Activated CD8-positive, alpha-beta memory T cell treated with anti-CD3 and anti-CD28 coated beads for 1 hour (primary cell): ENCODE measurements at places on chromosomes 1 and 21.

- DNase-seq = no peak
Measured at GRCh38 chr1:187032316-187032981, 203.7 kb downstream of the PLA2G4A start.

DNA sequence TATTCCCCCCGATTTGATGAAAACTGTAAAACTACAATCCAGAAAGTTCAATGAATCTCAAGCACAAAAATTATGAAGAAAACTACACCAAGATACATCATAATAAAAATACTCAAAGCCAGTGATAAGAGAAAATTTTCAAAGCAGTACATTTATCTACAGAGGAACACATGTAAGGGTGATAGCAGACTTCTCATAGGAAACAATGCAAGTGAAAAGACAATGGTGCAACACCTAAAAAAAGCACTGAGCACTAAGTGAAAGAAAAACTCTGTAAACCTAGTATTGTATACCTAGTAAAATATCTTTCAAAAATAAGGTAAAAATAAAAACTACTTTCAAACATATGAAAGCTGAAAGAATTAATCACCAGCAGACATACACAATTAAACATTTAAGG lies 76.1 kb upstream of the IRF2BP2 start:
- no peak for DNase-seq

GRCh38 chr1:26536081-26536480 lies 6.5 kb downstream of the RPS6KA1 start:
- no peak for DNase-seq

DNA sequence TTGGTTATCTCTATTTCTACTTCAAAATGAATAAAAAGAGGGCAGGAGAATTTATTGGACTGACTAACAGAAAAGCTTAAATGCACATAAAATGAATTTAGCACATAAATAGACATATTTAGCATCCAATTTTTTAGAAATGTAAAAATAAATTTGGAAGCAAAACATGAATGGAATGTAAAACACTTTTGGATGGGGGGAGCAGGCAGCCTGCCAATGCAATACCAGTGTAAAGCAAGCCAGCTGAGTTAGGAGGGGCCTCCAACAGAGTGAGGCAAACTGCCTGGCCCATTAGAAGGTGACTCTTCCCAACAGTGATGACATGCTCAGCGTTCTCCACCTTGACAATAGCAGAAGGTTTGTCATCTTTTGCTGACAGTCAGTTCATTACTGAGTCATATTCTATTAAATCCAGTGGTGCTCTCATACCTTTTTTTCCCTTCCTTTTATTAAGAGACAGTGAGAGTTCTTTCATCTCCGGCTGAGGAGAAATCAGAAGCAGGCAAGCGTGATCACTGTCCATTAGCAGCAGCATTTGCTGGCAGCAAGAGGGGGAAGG lies 19.5 kb upstream of the EXO1 start:
- DNase-seq = no peak

DNA sequence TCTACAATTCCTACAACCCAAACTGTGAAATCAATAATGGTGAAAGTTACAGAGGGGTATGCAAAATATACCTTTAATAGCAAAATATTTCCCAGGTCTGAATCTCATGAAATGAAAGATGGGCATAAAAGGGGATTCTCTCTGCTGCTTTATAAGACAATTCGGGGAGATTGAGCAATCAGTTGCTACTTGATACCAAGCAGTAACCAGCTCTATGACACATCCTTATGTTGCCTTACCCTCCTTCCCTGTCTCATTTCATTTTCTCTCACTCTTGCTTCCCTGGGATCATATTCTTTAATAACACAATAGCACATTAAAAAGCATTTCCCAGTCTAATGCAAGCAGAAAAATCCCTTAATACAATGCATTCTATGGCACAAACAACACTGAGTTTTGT lies 29.0 kb downstream of the ZSWIM5 start:
- no peak for DNase-seq

GRCh38 chr1:229666585-229666984 lies 40.5 kb downstream of the URB2 start:
- no peak for DNase-seq

DNA sequence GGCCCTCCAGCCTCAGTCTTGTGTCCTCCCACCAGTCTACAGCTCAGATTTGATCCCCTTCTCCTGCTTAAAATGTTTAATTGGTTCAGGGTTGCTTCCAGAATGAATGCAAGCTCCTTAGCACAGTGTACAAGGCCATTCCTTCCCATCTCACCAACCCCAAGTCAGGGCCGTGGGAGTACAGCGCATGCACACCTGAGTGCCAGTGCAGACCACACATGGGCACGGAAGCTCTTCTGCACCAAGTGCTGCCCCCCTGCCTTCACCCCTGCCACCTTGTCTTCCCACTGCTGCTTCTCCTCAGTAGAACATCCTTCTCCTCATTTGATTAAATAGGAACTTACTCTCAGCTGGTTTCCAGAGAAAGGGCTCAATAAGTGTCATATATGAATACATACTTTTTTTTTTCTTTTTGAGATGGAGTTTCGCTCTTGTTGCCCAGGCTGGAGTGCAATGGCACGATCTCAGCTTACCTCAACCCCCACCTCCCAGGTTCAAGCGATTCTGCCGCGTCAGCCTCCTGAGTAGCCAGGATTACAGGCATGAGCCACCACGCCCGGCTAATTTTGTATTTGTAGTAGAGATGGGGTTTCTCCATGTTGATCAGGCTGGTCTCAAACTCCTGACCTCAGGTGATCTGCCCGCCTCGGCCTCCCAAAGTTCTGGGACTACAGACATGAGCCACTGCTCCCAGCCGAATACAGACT lies 9.3 kb downstream of the PMF1 start:
- no peak for DNase-seq

DNA sequence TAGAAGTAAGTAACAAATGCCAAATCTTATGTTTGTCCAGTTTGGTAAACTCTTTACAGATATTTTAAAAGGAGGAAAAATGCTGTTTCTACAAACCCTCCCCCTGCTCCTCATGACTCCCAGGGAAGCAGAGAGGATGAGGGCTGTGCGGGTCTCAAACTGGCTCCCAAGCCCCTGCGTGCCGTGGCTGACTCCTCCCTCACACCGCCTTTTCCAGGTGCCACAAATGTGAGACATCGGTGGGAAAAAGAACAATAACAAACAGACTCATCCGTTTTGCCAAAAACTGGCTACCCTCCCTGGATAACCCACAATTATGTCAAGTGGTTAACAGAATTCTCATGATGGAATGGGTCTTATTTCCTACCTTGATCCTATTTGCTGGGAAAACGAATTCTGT lies 594.6 kb downstream of the PTPRU start:
- no peak for DNase-seq

DNA sequence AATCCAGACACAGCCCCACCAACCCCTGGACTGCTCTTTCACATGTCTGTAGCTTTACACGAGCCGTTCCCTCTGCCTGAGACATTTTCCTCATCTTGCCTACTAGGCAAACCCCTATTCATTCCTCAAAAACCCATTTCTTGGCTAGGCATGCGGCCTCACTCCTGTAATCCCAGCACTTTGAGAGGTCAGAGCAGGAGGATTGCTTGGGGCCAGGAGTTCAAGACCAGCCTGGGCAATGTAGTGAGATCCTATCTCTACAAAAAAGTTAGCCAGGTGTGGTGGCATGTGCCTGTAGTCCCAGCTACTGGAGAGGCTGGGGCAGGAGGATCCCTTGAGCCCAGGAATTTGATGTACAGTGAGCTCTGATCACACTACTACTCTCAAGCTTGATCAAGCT lies 5.2 kb upstream of the AUNIP start:
- DNase-seq = no peak

DNA sequence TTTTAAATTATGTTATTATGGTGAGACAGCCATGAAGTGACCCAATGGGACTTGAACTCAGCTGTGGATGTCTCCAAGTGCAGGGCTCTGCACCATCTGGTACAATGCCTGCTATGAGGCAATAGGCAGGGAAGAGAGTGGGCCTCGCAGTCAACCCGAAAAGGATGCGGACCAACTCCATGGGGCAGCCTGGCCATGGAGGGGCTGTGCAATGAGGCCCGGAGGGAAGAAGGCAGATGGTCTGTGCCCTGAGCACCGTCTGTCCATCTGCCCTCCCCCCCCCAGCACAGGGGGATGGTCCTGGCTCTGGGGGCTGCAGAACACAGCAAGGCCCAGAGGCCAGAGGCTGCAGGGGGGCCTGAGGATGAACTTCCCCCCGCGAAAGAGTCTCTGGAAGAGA lies 17.0 kb downstream of the ESPN start:
- no peak for DNase-seq

GRCh38 chr1:3630161-3630611 lies 5.4 kb downstream of the TPRG1L start:
- no peak for DNase-seq

DNA sequence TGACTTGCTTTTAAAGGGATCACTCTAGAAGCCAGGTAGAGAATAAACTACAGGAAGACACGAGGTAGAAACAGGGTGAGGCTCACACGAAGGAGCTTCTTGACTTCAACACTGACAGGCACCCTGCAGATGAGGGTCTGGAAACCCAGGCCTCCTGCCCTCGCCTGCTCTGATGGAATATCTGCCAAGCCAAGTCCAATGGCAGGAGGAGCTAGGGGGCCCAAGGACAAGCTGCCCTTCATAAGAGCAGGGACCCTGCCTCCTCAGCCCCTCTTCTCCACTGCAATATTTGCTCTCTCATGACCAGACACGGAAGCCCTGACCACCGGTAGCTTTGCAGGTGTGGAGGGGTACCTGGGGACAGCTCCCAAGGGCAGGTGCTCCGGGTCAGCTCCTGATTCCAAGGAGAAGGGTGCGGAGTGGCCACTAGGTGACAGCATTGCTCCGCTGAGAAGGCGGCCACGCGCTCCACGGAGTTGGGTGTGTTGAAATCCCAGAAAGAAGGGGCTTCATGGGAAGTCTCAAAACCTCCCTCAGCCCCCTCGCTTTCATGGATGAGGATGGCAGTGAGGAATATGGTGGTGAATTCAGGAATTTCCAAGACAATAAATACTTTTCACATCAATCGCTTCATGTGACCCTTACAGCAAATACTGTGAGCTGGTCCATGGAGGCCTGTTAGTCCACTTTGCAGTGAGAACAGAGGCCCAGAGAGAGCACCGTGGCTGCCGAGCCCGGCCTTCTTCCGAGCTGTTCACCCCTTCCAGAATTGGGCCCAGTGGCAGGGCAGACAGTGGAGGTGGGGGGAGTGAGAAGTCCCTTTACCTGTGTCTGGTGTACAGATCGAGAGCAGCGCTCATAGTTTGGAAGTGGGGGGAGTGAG lies 33.2 kb upstream of the PAX7 start:
- peak; percentile 27 for DNase-seq

DNA sequence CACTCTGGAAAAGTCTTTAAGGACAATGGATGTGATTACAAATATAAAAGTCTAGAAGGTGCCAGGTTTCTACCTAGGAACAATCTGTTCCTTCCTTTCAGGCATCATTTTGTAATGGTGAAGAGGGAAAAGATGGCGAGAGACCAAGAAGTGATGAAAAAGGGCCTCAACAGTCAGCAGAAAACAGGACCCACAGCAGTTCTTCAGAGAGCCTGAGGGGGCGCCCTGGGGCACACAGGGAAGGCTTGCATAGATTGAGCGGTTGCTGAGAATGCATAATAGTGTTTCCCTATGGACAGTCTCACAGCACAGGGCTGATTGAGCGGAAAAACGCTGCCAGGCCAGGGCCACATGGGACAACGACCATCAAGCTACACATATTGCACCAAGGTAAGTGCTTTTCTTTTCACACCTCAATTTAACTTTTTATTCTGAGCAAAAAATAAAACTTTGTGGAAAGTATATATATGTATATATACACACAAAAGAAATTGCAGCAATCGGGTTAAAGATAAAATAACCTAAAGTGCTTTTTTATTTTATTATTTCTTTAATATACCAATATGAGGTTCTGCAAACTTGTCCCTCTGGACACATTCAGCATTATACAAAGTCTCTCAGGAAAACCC lies 3.1 kb upstream of the YRDC start:
- no peak for DNase-seq

DNA sequence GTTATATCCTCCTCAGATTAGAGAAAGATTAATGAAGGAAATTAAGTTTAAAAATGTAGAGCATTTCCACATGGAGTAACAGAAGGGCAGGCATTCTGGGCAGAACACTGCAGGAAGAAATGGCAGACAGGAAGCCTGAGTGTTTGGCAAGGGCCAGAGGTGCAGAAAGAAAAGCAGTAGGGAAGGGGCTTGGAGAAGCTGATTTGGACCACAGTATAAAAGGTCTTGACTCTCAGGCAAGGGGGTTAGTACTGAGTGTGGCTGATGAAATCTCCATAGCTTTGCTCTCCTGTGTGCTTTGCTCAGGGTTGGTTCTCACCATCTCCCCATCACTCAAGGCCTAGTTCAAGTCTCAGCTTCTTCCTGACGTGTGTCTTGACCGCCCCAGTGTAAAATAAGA lies 80.2 kb downstream of the SLC45A1 start:
- DNase-seq = no peak

GRCh38 chr1:20830378-20830777 lies 43.3 kb upstream of the HP1BP3 start:
- DNase-seq = no peak

GRCh38 chr1:216705676-216706075 lies 17.6 kb downstream of the ESRRG start:
- no peak for DNase-seq

GRCh38 chr1:219433496-219434131 lies 179.3 kb downstream of the ZC3H11B start:
- no peak for DNase-seq

GRCh38 chr1:205240118-205240517 lies 12.4 kb downstream of the TMCC2 start:
- no peak for DNase-seq

DNA sequence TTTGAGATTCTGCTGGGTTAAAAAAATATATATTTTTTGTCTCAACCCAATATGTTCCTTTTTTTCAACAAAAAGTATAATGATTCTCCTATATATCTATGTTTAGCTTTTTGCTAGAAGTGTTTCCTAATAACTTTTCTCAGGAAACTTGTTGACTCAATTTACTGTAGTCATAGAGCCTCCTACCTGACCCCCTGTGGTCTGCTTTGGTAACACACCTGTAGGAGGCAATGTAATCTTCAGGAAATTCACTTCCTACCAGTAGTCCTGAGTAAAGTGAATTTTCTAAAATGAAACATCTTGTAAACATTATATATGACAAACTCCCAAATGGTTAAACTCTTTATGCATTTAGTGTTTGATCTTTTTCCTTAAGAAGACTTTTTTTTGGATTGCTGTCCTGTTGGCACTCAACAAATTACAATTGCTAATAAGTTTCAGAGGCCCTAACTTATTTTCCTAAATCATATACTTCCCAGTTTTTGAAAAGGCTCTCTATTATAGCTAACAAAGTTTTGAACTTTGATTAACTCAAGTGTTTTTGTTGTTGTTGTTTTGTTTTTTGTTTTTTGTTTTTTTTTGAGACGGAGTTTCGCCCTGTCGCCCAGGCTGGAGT lies 118.3 kb downstream of the OLFML2B start:
- DNase-seq = no peak

DNA sequence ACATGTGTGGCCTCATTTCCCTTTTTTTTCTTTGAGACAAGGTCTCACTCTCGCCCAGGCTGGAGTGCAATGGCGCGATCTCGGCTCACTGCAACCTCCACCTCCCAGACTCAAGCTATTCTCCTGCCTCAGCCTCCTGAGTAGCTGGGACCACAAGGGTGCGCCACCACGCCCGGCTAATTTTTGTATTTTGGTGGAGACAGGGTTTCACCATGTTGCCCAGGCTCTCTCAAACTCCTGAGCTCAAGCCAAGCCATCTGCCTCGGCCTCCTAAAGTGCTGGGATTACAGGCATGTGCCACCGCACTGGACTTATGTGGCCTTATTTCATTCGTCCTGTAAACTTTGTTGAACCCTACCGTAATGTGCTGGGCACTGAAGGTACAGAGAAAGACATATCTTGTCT lies 569 bp upstream of the WARS2 start:
- DNase-seq = peak; percentile 7
